Naive thymus-derived CD4-positive, alpha-beta T cell (primary cell): ENCODE measurements at places on chromosomes 11 and 22.
A peak's percentile ranks its signal among the peaks of the same experiment; 100 is the strongest.

DNA sequence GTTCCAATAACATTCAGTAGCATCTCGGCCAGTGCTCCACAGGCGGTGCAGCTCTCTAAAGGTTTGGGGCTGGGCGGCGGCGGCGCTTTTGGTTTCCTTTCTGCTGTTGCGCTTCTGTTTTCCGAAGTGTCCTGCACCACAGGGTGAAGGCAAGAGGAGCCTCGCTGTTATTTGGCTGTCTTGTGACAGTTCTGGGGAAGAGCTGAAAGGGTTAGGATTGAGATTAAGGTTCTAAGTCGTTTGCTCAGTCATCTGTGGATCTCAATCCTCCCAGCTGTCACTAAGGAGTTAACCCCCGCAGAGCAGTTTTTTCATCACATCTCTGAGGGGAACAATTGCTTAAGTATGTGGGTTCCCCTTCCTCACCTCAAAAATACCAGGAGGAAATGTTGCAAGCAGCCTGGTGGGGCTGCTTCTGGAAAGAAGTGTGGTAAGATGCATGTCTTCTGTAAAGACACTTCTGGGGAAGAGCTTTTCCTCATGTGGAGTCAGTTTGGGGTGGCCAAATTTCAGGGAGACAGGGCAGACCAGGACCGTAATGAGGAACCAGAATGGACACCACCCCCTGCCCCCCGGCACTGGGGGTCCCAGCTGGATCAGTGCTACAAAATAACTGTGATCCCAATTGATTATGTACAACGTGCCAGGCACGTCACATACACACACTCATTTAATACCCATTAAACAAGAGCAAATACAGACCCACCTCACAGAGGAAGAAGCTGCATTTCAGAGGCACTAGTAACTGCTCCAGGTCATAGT, 14.2 kb downstream of the TMEM121B start:
- peak overlapping the region; percentile 66 for H3K27ac ChIP-seq
- no peaks in the 10 kb centered on the region for H3K27me3 ChIP-seq
- DNase-seq = peak; percentile 24
- H3K4me1 ChIP-seq = peaks cover 46% of the 10 kb centered on the region

GRCh38 chr22:43555561-43556515, 144.0 kb downstream of the MPPED1 start:
- H3K36me3 ChIP-seq = no peaks in the 10 kb centered on the region
- no peak overlapping the region for H3K27ac ChIP-seq
- no peak overlapping the region for H3K4me3 ChIP-seq
- H3K27me3 ChIP-seq = no peaks in the 10 kb centered on the region
- no peaks in the 10 kb centered on the region for H3K4me1 ChIP-seq

- H3K4me1 ChIP-seq = no peaks in the 10 kb centered on the region
- no peaks in the 10 kb centered on the region for H3K36me3 ChIP-seq
- no peak overlapping the region for H3K27ac ChIP-seq
- H3K27me3 ChIP-seq = no peaks in the 10 kb centered on the region
- no peak for DNase-seq
Measured at GRCh38 chr11:12803086-12803826, 129.0 kb downstream of the TEAD1 start.

- no peak for DNase-seq
- no peak overlapping the region for H3K27ac ChIP-seq
- no peaks in the 10 kb centered on the region for H3K4me1 ChIP-seq
- no peaks in the 10 kb centered on the region for H3K27me3 ChIP-seq
- no peak overlapping the region for H3K4me3 ChIP-seq
- H3K36me3 ChIP-seq = no peaks in the 10 kb centered on the region
Measured at GRCh38 chr11:104526006-104526405, 362.1 kb upstream of the PDGFD start.

DNA sequence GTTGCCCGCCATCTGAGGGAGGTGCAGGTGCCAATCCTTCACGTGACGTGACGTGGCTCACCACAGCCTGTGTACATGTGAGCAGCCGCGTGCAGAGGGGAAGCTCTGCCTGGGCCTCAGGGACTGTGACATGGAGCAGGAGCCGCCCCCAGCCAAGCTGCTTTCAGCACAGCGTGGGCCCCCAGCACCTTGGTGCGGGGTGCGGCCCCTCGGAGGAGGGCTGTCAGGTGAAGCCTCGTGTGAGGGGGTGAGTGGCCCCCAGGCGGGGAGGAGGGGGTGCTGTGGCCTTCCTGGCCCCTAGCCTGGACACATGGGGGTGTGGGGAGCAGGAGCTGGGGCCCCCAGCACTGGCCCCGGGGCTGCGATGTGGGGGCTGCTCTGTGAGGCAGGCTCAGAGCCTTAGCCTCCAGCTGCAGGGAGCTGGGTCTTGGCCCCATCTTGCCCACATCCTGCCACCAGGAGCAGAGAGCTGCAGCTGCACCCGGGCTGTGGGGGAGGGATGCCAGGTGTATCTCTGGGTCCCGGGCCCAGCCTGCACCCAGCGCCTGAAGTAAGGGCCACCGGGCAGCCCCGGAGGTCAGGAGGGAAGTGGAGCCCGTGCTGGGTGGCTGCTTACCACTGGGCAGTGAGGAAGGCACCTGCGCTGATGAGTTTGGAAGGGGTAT, at the start of gene ADORA2A:
TSS of gene ADORA2A (plus strand) at position 100 of the 665 bp plus-strand sequence. CDS start 5,806 bp downstream, outside the sequence.
- peak within 1 kb of the TSS; percentile 88 for H3K4me3 ChIP-seq
- peak within 1 kb of the TSS; percentile 97 for H3K27ac ChIP-seq
- no peaks in the 10 kb centered on the region for H3K27me3 ChIP-seq
- no peaks in the 10 kb centered on the region for H3K36me3 ChIP-seq
- peaks cover 58% of the 10 kb centered on the region for H3K4me1 ChIP-seq
- DNase-seq = peak; percentile 88

- no peaks in the 10 kb centered on the region for H3K4me1 ChIP-seq
- no peaks in the 10 kb centered on the region for H3K36me3 ChIP-seq
- no peak overlapping the region for H3K4me3 ChIP-seq
- H3K27ac ChIP-seq = no peak overlapping the region
- no peak for DNase-seq
Measured at GRCh38 chr22:50061824-50062355, 3.8 kb upstream of the TTLL8 start.

GRCh38 chr22:50169774-50170341, 673 bp upstream of the PANX2 start:
- H3K4me1 ChIP-seq = no peaks in the 10 kb centered on the region
- H3K4me3 ChIP-seq = no peak overlapping the region
- no peak overlapping the region for H3K27ac ChIP-seq
- H3K36me3 ChIP-seq = no peaks in the 10 kb centered on the region
- H3K27me3 ChIP-seq = no peaks in the 10 kb centered on the region

DNA sequence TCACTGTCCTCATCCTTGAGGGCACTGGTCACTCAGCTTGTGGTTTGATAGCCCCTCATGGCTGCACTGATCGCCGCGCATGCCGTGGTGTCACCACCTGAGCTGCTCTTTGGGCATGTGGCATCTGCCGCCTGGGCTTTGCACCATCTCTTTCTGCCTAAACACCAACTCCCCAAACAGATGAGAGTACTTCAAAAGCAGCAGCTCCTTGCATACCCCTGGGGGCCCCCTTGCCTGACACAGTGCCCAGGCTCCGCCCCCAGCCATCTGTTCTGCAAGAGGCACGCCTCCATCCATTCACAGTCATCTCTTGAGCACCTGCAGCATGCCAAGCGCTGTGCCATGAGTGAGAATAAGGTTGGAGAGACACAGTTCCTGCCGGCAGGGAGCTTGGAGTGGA, 104.5 kb upstream of the B3GAT1 start:
- DNase-seq = no peak
- no peaks in the 10 kb centered on the region for H3K27me3 ChIP-seq
- H3K4me3 ChIP-seq = no peak overlapping the region
- no peaks in the 10 kb centered on the region for H3K4me1 ChIP-seq
